NCI-H774 (cell line): ENCODE measurements at places on chromosomes 5 and 9.

GRCh38 chr5:173339286-173339685, 11.1 kb upstream of the STC2 start:
- no peak for DNase-seq

- no peak for DNase-seq
Measured at GRCh38 chr9:97632248-97632984, 752 bp downstream of the TSTD2 start.

DNA sequence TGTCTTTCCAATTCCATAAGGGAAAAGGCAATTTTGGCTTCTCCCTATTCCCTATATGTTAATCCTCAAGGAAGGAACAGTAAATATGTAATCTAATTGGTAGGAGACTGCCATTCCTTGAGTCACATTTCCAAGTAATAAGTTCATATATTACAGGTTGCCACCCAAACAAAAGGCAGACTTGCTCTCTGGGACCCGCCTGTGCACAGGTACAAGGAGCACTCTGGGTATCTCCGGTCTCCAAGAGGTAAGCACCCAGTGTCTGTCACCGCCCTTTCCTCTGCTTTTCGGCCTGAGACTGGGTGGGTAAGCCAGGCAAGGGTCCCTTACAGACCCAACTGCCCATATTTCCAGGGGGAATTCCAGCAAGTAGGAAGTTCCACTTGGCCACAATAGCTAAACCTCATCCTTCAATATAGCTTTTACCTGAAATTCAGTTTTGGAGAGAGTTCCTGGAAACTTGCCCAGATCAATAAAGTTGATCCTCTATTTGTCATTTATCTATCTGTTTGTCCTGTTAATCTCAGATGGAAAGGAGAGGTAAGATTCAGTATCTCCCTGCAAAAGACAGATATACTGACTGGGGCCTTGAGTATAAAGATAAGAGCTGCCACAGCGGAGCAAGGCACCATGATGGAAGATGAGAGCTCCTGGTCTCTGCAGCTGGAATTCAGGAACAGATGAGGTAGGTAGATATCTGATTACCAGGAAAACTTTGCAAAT, 81.8 kb downstream of the SUSD1 start:
- DNase-seq: no peak

- no peak for DNase-seq
Measured at GRCh38 chr9:95463148-95464060, 53.4 kb downstream of the PTCH1 start.

DNA sequence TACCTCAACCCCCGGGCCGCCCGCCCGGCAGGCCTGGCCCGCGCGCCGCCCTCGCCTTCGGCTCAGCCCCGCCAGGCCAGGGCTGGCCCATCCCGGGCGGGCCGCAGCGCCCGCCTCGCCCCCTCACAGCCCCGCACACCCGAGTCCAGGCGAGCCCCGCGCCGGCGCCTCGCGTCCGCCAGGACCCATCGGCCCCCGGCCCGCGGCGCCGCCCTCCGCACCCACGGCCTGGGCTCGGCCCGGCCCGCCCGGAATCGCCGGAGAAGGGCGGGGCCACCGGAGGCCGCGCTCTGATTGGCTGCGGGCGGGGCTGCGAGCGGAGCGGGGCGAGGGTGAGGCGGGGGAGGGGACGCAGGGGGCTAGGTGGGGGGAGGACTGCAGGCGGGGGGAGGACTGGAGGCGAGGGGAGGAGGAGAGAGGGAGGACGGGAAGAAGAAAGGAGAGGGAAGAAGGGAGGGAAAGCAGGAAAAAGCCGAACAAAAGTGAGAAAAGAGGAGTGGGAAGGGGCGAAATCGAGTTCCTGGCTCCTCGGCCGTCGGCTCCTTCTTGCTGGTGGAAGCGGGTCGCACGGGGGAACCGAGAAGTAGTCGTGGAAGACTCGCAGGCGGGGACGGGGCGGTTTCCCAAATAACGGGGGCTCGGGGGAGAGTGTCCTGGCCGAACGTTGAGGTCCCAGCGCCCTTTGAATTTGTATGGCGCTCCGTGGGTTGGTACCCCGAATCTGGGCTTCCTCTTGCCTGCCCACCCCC, 472 bp upstream of the UBTD2 start:
- DNase-seq: peak; percentile 89

DNA sequence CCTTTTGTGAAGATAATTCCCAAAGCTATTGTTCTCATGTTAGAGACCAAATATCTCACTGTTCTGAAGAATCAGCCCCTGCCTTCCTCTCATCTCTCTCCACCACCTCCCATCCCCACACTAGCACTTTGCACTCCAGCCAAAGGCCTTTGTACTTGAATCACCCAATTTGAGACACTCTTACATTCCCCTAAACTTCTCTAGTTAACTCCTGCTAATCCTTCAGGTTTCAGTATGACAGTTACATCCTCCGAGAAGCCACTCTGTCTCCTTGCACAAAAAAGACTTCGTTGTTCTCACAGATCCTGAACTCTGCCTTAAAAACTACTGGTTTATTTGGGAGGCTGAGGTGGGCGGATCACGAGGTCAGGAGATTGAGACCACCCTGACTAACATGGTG, 227.5 kb downstream of the PIK3R1 start:
- no peak for DNase-seq

DNA sequence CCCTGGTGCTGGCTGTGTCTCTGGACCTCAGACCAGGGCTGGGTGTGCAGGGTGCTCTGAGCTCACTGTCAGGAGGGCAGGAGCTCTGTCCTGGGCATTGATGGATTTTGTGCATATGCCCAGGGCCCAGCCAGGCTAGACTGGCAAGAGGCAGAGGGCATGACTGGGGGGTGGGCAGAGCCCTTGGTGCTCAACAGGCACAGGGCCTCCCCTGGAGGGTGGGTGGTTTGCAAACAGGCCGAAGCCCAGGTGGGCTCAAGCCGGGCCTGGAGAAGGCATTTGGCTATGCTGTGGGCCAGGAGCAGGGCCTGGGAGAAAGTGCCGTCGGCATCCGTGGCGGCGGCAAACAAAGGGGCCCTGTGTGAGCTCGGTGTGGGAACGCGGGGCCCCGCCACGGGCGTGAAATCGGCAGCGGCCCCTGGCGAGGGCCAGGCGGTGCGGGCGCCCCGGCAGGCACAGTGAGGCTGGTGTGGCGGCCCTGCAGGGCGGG, 1.9 kb upstream of the NRARP start:
- DNase-seq: no peak

DNA sequence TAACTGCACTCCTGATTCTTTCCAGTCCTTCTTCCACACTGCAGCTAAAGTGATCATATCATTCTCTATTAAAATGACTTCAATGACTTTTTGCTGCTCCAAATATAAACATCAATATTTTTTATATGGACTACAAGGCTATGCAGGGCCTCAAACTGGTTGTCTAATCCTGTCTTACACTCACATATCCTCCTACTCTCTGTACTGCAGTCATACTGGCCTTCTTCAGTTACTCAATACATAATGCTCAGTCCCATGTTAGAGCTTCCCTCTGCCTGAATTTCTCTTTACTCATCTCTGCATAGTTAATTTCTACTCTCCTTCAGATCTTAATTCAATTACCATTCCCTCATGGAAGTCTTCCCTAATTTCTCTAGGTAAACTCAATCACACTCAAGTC, 3.4 kb downstream of the MEIKIN start:
- no peak for DNase-seq

DNA sequence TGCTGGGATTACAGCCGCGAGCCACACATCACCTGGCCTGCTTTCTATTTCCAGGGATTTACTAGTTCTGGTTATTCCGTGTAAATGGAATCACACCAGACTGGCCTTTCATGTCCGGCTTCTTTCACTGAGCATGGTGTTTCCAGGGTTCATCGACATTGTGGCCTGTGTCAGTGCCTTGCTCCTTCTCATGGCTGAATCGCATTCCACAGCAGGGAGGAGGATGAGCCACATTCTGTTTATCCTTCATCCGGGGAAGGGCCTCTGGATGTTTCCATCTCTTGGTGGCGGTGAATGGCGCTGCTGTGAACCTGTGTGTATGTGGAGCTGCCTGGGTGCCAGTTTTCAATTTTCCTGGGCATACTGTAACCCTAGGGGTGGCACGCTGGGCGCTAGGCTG, 58.7 kb upstream of the RNU6ATAC start:
- no peak for DNase-seq
